ENCODE measurements at places on chromosomes 2 and 18.

DNA sequence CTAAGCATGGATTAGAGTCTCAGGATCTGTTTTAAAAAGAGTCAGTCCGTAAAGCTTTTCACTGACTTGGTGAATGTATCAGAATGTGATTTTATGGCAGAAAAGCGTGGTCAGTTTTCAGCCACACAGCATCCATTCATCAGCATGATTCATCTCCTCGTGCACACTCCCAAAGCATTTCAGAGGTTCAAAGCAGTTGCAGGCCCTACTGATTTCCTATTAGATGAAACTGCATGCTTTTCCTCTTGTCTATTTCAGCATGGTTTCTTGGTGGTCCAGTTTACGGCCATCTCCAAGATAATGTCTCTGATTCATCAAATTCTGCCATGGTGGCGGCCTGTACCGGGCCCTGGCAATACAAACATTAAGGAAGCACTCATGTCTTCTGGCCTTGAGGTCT, 4.8 kb upstream of the PARD6G start:
- no peak for DNase-seq

- DNase-seq = no peak
Measured at GRCh38 chr2:239836021-239836765, 188.9 kb downstream of the NDUFA10 start.

DNA sequence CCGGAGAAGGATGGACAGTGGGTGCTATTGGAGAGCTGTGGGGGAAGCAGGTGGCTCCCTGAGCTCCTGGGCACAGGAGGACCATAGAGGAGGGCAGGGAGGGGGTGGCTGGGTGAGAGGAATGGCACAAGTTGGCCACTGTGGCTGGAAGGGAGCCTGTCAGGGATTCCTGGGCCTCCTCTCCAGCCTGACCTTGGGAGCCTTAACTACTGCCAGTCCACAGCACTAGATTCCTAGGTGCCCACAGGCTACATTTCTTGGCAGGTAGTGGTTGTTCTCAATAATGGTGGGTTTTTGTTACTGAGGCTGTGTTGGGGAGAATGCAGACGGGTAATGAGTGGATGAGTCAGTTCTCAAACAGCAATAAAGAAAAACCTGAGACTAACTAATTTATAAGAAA, 26.0 kb downstream of the EFHD1 start:
- no peak for DNase-seq

DNA sequence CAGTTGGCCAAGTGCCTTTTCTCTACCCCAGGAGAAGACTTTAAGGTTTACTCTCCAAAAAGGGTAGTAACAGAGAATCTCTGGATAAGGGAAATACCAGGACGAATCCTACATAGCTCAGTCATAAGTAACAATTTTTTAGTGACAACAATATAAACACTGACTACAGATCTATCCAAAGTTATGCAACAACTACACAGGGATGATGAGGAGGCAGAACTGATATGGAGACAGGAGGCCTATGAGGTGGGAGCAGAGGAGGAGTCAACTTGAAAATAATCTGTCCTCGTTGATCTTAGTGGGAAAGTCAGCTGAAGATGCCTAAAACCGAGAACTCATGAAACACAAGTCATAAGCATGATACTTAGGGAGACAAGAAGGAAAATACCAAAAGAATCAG, 40.2 kb downstream of the SLC35F5 start:
- no peak for DNase-seq

DNA sequence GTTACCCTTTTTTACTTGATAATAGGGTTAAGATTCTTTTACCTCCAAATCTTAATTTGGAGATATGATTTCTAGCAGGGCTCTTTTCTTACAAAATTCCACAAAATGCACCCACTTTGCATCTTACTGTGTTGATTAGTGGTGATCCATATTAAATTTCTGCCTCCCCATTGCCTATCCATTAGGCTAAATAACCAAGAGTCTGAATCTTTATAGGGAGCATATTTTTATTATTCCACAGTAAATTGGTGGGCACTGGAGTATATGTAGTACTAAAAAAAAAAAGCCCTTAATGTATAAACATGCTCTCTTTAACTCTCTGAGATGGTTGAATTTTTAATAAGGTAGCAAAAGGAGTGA, 8.1 kb upstream of the TXNDC2 start:
- no peak for DNase-seq

DNA sequence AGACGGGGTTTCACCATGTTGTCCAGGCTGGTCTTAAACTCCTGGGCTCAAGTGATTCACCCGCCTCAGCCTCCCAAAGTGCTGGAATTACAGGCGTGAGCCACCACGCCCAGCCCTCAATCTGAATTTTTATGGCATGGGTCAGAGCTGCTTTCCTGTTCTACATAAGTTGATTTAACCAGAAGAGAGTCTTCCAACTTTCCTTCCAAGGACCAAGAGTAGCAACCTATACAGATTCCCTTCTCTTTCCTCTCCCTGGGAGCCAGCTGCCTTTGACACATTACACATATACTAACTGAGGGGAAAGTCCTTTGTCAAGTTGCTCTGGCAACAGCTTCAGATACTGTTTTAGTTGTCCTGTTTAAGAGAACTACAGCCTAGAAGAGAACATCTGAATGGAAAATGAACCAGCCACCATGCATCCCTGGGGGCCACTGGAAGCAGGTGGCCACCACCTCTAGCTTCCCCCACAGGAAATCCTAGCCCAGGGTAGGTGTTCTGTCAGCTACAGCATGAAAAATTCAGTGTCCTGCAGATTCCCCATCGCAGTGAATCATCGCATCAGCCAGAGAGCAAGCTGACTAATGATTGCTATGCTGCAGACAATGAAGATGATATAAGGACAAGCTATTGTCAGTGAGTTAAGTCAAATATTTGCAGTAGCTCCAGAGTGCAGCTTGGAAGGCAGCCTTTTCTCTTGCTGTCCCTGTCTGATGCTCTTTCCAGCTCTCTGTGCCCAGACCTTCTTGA, 62.9 kb downstream of the POMC start:
- no peak for DNase-seq

DNA sequence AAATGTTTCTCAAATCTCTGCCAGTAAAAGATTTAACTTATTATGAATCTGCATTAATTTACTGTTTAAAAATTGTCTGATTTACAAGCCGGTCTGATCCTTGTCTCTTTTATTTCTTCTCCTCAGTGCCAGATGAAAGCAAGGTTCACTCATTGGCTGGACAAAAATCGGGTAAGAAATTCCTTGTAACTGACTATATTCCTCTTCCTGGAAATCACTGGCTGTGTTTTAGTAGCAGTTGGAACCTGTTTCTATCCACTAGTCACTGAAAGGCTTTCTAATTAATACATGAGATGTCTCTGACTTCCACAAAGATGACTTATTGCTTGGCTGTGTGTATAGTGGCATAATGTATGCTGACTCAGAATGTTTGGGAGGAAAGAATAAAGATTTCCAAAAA, 436.6 kb upstream of the NRP2 start:
- DNase-seq = no peak

- no peak for DNase-seq
Measured at GRCh38 chr2:9102861-9103662, 99.6 kb upstream of the MBOAT2 start.

- no peak for DNase-seq
Measured at GRCh38 chr2:193581807-193582206, 1387.1 kb upstream of the TMEFF2 start.

DNA sequence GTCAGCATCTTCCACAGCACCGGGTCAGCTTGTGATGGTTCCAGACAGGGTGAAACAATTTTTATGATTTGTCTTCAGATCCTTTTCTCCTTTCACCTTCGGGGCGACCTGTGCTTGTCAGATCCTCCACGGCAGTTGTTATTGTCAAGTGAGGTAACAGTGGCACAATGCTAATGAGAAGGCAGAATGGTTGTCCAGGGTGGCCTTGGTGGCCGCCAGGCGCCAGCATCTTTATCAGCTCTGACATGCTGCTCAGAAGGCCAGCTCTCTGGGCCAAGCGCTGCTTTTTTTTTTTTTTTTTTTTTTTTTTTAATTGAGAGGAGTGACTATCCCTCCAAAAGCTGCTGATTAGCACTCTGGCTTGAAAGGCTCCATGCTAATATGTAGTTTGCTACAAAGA, 52.3 kb upstream of the MGAT5 start:
- no peak for DNase-seq

DNA sequence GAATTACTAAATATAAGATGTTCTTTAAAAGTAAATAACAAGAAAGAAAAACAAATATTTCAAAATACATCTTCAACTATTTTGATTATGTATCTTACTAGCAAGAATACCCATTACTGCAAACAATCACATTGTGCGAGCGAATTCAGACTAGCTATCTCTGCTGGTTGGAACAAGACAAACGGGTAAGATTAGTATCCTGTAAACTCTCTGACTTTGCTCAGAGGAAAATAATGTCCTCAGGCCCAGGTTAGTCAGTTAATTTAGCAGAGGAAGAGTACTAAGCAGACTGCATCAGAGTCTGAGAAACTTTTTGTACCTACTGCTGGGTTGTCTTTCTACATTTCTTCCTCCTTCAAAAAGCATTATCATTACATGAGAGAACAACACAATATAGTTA, 50.4 kb upstream of the MCM6 start:
- no peak for DNase-seq

GRCh38 chr18:22387787-22388186, 29.9 kb downstream of the CTAGE1 start:
- no peak for DNase-seq

DNA sequence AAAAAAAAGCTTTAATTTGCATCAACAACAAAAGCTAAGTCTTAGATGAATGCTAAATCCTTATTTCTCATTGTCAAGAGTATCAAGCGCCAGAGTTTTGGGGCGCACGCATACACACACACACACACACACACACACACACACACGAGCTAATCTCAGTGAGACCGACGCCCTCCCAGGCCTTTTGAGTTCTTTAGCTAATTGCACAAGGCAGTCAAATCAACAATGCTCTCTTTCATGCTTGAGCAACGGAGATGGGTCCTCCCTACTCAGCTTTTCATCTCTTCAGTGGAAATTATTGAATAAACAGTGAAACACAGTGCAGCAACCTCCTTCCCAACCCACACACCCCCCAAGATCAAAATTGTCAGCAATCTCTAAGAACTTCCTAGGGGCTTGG, 19.2 kb downstream of the GKN1 start:
- no peak for DNase-seq

DNA sequence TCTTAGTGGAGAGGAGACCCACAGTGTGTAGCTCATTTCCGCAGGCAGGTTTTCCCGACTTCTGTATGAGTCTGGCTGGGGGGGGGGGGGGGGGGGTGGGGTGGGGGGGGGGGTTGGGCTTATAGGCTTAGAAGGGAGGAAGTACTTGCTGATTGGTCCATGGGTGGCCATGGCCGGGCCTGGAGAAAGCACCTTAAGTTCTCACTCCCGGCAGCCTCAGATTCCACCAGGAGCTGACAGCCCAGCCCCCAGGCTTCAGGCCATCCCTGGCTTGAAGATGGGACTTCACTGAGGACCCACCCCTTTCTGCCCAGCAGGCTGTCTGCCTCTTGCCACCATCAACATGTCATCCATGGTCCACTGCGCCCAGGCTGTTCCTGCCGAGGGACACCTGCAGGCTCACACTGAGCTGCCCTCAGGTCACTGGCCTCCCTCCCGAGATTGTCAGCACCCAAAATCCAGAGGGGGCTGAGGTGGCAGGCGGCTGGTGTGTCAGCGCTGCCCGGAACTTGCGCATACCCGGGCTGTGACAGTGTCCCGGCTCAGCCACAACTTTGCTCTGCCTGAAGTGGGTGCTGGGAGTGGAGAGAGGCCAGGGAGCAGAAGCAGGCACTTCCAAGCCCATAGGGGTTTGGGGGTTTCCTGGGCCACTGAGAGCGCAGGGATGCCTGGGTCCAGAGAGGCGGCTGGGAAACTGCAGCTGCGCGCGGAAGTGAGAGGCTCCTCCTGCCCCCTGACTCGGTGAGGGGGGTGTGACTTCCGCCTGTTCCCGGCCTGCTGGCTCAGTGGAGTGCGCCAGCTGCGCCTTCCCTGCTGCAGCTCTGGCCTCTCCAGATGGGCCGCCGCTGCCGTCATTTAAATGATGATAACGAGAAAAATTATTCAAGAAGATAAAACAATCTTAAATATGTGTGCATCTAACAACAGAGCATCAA, 256.1 kb downstream of the RPRM start:
- no peak for DNase-seq

DNA sequence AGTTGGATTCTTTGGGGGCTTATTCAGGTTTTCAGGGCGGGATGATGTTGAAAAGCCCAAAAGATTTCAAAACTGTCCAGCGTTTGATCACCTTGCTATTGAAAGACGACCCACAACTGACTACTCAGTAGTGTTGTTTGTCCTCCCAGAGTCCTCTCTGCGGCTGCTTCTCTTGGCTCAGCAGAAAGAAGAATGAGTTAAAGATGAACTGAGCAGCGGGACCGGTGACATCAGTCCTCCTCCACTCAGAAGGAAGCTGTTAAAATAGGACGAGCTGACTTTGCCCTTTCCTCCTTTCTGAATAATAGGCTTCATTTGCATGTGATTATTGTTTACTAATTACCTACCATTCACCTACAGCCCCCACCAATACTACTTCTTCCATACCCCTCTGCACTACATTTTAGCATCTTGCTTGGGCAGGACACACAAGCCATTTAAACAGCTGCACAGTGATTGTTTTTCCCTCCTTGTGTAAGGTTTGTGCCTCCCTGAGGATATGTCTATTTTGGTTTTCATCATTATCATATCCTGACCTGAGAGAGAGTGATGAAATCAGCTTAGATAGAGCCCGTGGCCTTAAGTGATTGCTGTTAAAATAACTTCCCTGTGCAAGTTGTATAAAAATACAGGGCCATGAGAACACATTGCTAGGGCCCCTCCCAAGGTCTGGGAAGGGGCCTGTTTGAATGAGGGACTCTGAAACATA, 261.8 kb downstream of the FHOD3 start:
- DNase-seq = no peak

- DNase-seq = no peak
Measured at GRCh38 chr2:86563650-86564061, 413 bp upstream of the CHMP3 start.

Measured in T-helper 22 cell (primary cell).